Amniotic epithelial cell (primary cell): ENCODE measurements at places on chromosomes 6 and 20.

- DNase-seq, result no peak
Measured at GRCh38 chr20:50675671-50676376, 15.5 kb downstream of the RIPOR3 start.

GRCh38 chr20:44091026-44091425 is 96.0 kb downstream of the JPH2 start:
- DNase-seq, result no peak

- no peak for DNase-seq
Measured at GRCh38 chr20:37879843-37880242, 23.1 kb upstream of the VSTM2L start.

DNA sequence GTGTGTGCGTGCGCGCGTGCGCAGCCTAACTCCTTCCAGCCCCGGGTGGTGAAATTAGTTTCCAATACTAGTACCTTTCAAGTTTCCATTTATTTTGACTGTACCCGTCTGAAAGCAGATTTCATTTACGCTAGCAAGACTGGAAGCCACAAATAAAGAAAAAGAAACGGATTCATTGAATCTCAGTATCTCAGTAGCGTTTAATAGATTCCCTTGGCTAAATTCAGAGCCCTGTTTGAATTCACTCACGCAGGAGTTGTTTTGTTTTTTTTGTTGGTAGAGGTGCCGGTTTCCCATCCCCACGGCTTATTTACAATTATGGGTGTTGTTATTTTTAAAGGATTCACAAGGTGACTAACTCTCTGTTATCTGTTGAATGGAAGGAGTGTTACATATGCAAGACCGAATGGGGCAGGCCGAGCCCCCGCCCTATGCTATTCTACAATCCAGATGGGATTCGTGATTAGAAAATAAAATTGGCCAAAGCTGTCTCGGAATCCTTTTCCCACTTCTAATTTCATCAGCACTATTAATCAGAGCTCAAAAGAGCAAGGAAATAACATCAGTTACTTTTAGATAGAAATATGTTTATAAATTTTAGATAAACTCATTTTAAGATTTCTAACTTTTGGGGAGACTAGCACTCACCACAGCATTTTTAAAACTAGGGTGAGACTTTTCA is 2.3 kb upstream of the INSM1 start:
- no peak for DNase-seq

- no peak for DNase-seq
Measured at GRCh38 chr6:148878683-148879082, 131.9 kb downstream of the UST start.

DNA sequence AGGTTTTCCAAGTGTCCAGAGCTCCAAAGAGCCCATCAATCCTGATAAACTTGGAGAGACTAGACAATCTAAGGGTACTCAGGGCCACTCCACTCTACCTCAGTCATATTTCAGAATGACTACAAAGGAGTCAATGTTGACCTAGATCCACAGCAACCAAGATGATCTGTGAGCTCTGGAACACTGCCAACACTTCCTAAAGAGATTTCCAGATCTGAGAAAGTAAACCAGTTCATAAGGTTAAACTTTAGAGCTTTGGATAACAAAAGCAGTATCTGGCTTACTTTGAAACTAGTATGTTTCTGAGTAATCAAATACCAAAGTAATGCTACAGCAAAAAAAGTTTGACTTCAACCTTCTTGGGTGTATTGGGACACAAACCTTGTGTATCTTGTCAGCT is 122.7 kb downstream of the BTBD9 start:
- peak; percentile 69 for DNase-seq

GRCh38 chr6:158024566-158025297 is 43.1 kb downstream of the SYNJ2 start:
- DNase-seq, result no peak

GRCh38 chr6:7706269-7706668 is 19.6 kb upstream of the BMP6 start:
- no peak for DNase-seq

GRCh38 chr20:32941155-32941885 is 62.9 kb downstream of the SUN5 start:
- peak; percentile 2 for DNase-seq
